Stimulated activated CD4-positive, alpha-beta T cell treated with anti-CD3 and anti-CD28 coated beads, TNF-alpha, amount 100 ng/mL, for 24 hours (primary cell): ENCODE measurements at places on chromosomes 3 and 15.
A peak's percentile ranks its signal among the peaks of the same experiment; 100 is the strongest.

GRCh38 chr3:87196879-87197278 is 30.2 kb upstream of the CHMP2B start:
- DNase-seq: no peak

- no peak for DNase-seq
Observed at GRCh38 chr15:52428297-52428696, 100.4 kb downstream of the MYO5A start.

GRCh38 chr3:46719735-46720271 is 2.1 kb upstream of the PRSS50 start:
- no peak for DNase-seq

GRCh38 chr15:62711691-62712454 is 330.7 kb upstream of the TPM1 start:
- peak; percentile 4 for DNase-seq
